Stimulated activated CD4-positive, alpha-beta T cell treated with anti-CD3 and anti-CD28 coated beads, TNF-alpha, amount 100 ng/mL, for 24 hours (primary cell): ENCODE measurements at places on chromosomes 11 and 22.

DNA sequence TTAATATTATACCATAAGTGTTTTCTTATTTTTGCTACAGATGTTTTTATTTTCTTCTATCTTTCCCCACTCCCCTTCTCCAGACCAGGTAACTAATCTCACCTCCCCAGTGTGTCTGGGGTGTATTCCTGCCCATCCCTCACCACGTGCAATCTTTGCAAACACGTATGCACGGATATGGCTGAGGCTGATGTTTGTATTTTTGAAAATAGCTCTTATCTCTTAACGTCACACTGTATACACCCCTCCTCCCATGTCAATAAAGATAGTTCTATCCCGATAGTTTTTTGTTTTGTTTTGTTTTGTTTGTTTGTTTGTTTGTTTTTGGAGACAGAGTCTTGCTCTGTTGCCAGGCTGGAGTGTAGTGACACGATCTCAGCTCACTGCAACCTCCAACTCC, 127.5 kb downstream of the FBXO7 start:
- no peak for DNase-seq

GRCh38 chr11:118907051-118908042, 18.4 kb downstream of the BCL9L start:
- peak; percentile 81 for DNase-seq

GRCh38 chr11:1017269-1018005, 19.1 kb downstream of the MUC6 start:
- no peak for DNase-seq

DNA sequence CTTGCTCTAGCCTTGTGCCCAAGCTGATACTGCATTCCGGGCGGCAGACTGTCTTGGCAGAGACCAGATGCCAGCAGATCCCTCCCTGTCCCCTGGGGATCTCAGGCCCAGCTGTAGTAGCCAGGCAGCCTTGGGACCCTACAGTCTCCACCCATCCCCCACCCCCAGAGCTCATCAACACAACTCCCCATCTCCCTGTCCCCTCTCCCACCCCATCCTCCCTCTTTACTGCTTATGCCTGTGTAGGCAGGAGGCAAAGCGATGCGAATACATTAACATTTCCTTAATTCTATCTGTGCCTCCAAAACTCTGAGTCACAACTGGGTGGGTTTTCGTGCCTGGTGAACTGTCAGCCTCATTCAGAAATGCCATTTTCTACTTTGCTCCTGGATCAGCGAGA, 547.6 kb downstream of the BUD13 start:
- DNase-seq: no peak

DNA sequence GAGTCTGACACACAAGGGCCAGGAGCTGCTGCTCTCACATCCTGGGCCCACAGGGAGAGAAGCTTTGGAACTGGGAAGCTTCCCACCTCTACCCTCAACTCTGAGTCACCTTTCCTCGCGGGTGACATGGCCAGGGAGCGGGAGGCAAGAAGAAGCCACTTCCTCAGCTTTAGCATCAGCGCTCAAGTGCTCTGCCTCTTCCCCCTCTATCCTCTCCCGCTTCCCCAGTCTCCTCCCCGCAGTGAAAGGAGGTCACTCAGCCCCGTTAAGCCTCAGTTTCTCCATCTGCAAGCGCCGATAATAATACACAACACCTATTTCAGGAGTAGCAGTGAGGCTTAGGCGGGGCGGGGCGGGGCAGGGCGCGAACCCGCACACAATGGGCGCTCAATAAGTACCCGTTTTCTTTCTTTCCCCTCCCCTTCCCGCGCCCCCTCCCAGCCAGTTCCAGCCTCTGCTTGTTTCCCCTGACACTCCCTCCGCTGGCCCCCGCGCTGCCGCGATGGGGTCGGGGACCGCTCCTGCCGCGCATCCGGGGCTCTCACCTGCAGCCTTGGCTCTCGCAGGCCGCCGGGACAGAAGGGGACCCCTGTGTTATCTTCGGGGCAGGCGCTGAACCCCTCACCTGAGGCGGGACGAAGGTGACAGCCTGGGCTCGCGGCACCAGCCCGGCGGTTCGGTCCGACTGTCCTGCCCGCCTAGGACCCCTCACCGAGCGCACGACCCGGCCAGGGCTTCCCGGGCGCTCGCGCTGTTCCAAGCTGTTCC, 892 bp downstream of the GDPD5 start:
- no peak for DNase-seq

- DNase-seq: no peak
Observed at GRCh38 chr22:11627798-11628650, 3900.0 kb upstream of the OR11H1 start.

DNA sequence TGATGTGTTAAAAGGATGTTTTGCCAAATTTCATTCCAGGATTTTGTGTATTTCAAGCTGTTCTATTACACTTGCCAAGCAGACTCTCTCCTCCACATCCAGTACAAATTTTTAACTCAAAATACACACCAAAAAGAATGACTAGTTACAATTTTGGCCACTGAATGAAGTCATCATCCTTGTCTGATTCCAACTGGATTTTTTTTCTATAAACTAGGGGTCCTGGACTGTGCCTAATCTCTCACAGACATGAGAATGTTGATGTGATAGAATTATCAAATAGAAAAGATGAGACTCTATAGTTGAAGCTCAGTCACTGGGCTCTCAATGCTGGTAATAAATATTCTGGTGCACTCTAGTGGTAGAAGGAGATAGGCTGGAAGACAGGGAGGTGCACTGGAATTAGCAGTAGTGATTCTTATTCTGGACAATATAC, 85.8 kb downstream of the FANCF start:
- no peak for DNase-seq

GRCh38 chr22:35421121-35421520, 21.2 kb downstream of the MCM5 start:
- no peak for DNase-seq

GRCh38 chr22:25669253-25670069, 72.5 kb upstream of the MYO18B start:
- no peak for DNase-seq

GRCh38 chr22:17217179-17217578, 2.1 kb downstream of the ADA2 start:
- DNase-seq: no peak

DNA sequence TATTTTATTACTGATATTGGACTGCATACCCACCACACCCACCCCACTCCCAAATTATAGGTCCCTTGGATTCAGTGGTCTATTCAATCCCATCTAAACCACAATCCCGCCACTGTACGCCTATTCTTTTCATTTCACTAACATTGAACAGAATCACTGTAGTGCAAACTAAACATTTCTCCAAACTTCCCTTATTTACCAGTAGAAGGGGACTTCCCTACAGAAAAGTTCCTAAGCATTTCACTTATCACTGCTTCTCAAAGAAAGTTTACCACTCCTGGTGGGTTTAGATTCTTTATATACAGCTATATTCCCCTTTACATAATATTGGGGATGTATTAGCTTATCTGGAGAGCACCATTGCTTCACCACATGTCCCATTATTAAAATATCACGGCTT, 29.3 kb downstream of the OR8B12 start:
- no peak for DNase-seq

- no peak for DNase-seq
Observed at GRCh38 chr11:121090145-121090721, 10.8 kb upstream of the TECTA start.

GRCh38 chr11:67256477-67257135, 9.7 kb upstream of the GRK2 start:
- no peak for DNase-seq

GRCh38 chr22:16847271-16847670, 22.1 kb upstream of the XKR3 start:
- no peak for DNase-seq

GRCh38 chr11:95338430-95338991, 107.5 kb upstream of the SESN3 start:
- no peak for DNase-seq

GRCh38 chr11:102230911-102231310, 86.4 kb upstream of the BIRC3 start:
- no peak for DNase-seq

- DNase-seq: no peak
Observed at GRCh38 chr11:67665541-67666302, 8.7 kb downstream of the ALDH3B2 start.

DNA sequence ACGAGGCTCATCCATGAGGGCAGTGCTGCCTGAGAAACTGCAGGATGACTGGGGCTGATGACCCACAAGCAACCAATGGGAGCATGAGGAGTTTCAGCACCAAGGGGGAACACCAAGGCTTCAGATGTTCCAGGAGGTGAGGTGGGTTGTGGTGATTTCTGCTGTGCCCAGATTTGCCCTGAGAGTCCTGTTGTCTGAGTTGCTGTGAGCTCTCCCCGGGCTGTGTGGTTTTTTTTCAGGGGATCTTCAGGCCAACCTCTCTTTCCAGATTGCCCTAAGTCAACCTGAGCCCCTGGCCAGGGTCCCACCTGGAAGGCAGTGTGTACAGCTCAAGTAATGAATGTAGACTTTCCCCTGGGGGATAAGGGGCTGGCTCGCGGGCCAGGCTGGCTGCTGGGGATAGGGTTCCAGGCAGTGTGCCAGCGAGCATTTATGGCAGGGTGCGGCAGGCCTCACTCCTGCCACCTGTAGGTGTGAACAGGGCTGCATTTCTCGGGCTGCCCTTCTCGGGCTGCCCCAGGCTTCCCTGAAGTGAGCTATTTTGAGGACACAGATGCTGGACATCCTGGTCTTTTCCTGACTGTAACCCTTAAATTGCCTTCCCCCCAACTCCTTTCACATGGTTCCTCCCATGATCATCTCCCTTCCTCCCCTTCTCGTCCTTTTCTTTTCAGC, 9.8 kb downstream of the SLC22A6 start:
- DNase-seq: no peak

DNA sequence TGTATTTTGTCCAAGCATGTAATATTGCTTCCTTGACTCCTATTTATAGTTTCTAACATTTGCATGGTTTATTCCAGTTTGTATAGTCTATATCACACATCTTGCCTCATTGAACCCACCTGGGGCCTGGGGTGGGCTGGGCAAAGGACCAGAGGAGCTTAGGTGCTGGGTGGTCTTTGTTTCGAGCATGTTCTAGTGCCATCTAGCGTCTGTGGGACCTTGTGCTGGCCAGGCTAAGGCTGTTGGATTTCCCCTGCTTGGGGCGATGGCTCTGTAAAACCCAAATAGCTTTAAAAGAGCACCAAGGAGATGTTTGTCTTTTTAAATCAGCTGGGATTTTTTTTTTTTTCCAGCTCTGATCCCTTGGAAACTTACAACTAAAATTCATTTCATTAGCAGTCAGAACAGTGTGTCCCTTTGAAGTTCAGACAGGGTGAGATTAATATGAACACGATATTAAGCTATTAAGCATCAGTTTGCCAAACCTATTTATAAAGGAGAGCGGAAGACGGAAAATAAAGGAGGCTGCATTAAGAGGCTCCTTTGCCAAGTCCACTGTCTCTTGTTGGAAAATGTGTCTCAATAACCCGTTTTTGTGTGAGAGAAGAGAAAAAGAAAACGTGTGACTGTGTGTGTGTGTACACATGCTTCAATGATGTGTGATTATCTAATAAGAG, 157.4 kb downstream of the COMMD9 start:
- no peak for DNase-seq

DNA sequence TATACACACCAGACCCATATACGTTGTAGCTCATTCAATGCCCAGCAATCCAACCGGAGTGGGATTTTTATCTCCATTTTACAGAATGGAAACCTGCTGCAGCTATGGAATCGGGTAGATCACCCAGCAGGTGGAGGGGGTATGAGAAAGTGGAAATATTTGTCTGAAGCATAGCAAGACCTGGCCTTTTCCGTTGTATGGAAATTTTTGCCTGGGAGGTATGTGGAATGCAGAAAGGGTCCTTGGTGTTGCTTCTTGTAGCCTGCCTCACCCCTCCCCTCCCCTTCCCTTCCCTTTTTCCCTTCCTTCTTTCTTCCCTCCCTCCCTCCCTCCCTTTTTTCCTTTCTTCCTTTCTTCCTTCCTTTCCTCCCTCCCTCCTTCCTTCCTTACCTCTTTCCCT, 15.2 kb downstream of the TSPAN18 start:
- DNase-seq: no peak

GRCh38 chr11:118656563-118657165, 22.8 kb downstream of the TREH start:
- no peak for DNase-seq

DNA sequence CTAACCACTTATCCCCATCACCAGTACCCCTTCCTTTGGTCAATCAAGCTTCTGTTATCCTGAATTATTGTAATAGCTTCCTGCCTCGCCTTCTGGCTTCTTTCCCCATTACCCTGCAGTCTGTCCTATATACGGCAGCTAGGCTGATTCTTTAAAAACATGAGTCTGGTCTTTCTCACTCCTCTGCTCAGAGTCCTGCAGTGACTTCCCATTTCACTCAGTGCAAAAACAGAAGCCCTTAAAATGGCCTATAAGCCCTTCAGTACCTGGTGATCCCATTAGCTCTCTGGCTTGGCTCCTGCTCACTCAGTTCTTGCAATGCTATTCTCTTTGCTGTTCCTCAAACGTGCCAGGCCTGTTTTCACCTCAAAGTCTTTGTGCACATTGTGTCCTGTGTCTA, 58.4 kb downstream of the JRKL start:
- no peak for DNase-seq

DNA sequence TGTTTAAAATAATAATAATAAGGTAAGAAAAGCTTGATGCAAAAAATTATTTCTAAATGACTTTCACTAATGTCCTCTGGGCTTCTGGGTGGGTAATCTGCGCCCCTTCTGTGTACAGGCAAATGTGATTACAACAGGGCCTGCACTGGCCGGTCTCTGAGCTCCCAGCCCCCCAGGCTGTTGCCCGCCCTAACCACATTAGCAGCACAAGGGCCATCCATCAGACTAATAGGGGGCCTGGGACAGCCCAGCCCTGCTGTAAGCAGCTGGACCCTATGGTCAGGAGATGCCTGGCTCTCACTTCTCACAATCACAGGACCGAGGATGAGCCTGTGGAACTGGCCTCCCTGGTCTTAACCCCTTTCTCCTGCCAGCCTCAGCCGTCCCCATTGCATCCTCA, 388.4 kb downstream of the BUD13 start:
- DNase-seq: no peak

GRCh38 chr22:29310863-29311339, 4.5 kb downstream of the GAS2L1 start:
- peak; percentile 75 for DNase-seq
